ENCODE measurements at places on chromosomes 16 and 17.

DNA sequence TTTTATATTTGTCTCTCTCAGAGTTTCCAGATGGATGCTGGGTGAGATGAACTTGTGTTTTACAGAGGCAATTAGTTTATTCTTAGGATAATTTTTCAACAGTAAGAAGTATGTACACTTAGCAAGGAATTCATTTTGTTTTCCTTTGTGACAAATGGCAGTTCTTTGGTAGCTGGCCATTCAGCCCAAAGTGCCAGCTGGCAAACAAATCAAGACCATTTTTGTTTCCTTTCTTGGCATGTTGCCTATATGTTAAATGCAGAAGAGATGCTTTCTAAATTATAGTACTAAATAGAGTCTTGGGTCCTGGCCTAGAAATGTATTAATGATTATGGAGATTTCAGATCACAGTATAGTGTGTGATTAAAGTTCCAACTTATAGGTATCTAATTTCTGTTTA, 337.1 kb downstream of the CNTNAP4 start:
- no peak overlapping the region for H3K27ac ChIP-seq
- peaks cover 14% of the 10 kb centered on the region for H3K27me3 ChIP-seq
- no peaks in the 10 kb centered on the region for H3K4me1 ChIP-seq
- DNase-seq: no peak

DNA sequence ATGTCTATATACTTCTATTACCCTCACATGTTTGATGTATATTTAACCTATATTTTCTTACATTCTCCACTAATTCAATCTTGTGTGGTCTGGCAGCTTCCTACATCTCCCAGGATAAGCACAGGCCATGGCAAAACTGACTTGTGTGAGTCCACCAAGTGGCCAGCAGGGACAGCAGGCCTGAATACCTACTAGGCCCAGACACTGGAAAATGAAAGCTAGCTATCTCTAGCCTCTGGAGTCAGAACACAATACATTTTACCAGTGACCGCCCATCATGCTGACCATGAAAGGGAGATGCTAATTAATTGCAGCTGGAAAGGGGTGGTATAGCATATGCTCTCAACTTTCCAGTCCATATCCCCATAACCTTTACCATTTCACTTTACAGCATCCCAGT, 132.3 kb downstream of the PCTP start:
- H3K36me3 ChIP-seq: no peaks in the 10 kb centered on the region
- H3K27ac ChIP-seq: no peak overlapping the region
- no peak overlapping the region for H3K4me3 ChIP-seq
- DNase-seq: no peak
- H3K4me1 ChIP-seq: no peaks in the 10 kb centered on the region
- peaks cover 3% of the 10 kb centered on the region for H3K27me3 ChIP-seq

DNA sequence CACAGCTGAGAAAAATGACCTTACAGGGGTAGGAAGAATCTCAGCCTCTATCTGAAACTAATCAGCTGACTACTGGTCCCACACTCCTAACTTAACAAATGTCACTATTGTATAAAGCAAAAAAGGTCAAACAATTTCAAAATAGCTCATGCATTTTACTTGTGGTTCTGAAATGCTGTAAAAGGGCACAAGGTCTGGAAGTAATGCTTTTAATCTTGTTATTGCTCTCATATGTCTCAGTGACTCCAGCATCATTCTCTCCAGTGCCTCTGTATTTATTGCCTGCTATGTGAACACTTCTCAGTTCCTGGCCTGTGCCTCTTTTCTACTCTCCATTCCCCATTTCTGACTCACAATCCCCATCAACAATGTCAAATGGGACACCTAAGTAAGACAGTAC, 937.7 kb downstream of the CDH11 start:
- no peaks in the 10 kb centered on the region for H3K36me3 ChIP-seq
- no peak for DNase-seq
- H3K4me1 ChIP-seq: no peaks in the 10 kb centered on the region
- no peak overlapping the region for H3K27ac ChIP-seq
- no peaks in the 10 kb centered on the region for H3K27me3 ChIP-seq
- H3K4me3 ChIP-seq: no peak overlapping the region

GRCh38 chr16:73233846-73234424, 186.0 kb upstream of the ZFHX3 start:
- no peak for DNase-seq
- peaks cover 8% of the 10 kb centered on the region for H3K4me1 ChIP-seq
- H3K27ac ChIP-seq: no peak overlapping the region
- H3K36me3 ChIP-seq: no peaks in the 10 kb centered on the region

DNA sequence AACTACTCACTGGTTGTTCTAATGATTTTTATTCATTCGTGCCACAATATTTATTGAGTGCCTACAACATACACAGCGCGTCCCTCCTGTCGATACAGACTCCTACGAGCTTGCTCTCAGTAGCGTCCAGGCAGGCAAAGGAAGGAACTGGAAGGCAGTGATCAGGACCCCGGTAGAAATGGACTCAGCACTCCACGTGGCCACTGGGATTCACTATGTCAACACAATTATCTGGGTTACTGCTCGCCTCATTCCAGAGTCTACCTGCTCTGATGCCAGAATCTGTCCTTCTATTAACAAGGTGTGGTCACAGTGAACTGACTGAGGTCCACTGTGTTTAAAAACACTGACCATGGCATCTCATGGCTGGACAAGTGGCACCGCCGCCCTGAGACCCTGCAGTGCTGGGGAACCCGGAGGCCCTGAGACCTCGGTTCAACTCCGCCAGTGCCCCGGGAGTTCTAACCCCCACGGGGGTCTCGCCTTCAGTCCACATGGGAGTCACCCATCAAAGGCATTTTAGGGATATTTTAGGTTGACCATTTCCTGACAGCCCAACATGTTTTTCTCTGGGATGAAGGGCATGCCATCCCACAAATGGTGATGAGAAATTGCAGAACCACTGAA, 71.4 kb downstream of the ZFHX3 start:
- no peak overlapping the region for H3K4me3 ChIP-seq
- H3K4me1 ChIP-seq: peaks cover 16% of the 10 kb centered on the region
- no peak overlapping the region for H3K27ac ChIP-seq
- DNase-seq: no peak
- no peaks in the 10 kb centered on the region for H3K27me3 ChIP-seq

- peaks cover 65% of the 10 kb centered on the region for H3K36me3 ChIP-seq
- H3K4me1 ChIP-seq: no peaks in the 10 kb centered on the region
- no peak overlapping the region for H3K27ac ChIP-seq
- no peaks in the 10 kb centered on the region for H3K27me3 ChIP-seq
These were observed 21.2 kb downstream of the DNASE1 start for GRCh38 chr16:3675601-3676130.

- H3K27me3 ChIP-seq: no peaks in the 10 kb centered on the region
- H3K4me3 ChIP-seq: no peak overlapping the region
- H3K4me1 ChIP-seq: no peaks in the 10 kb centered on the region
- no peak overlapping the region for H3K27ac ChIP-seq
- H3K36me3 ChIP-seq: no peaks in the 10 kb centered on the region
These were observed 318.3 kb downstream of the SLC39A11 start for GRCh38 chr17:72774236-72774635.

DNA sequence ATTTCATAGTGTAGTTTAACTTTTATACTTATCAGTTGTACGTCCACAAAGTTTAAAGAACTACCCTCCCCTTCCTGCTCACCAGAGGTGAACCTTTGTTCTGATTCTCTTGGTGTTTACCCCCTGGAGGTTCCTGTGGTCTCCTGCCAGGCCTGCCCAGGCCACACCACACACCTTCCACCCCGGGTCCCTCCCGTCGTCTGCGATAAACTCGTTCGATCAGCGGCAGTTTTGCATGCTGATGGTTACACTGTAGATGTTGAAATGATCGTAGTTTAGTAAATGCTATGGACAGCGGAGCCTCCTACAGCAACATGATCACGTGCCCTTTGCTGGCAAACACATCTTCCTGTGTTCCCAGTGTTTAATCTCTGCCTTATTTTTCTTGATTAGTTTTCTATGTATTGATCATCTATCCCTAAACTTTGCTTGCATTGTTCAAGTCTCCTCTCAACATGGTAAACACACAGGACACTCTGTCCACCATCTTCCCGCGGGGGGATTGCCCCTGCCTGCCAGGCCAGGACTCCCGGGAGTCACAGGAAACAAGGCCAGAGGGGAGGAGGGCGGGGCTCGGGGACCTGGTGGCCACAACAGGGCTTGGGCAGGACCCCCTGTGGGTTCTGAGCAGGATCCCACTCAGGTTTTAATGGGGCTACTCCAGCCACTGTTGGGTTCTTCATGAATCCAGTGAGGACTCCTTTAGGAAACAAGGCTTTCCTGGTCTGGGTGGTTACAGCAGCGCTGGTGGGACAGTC, 2.8 kb upstream of the ACSF3 start:
- no peaks in the 10 kb centered on the region for H3K4me1 ChIP-seq
- H3K36me3 ChIP-seq: no peaks in the 10 kb centered on the region
- no peak overlapping the region for H3K27ac ChIP-seq

- H3K36me3 ChIP-seq: peaks cover 33% of the 10 kb centered on the region
- peaks cover 12% of the 10 kb centered on the region for H3K4me1 ChIP-seq
- H3K27ac ChIP-seq: no peak overlapping the region
- no peak for DNase-seq
- no peaks in the 10 kb centered on the region for H3K27me3 ChIP-seq
- no peak overlapping the region for H3K4me3 ChIP-seq
These were observed 1.1 kb upstream of the KPNA2 start for GRCh38 chr17:68034452-68034776.

GRCh38 chr17:33284022-33284421, 9.1 kb downstream of the ASIC2 start:
- peaks cover 18% of the 10 kb centered on the region for H3K4me1 ChIP-seq
- no peak overlapping the region for H3K4me3 ChIP-seq
- no peaks in the 10 kb centered on the region for H3K36me3 ChIP-seq
- no peak for DNase-seq
- peak overlapping the region; percentile 78 for H3K27ac ChIP-seq

DNA sequence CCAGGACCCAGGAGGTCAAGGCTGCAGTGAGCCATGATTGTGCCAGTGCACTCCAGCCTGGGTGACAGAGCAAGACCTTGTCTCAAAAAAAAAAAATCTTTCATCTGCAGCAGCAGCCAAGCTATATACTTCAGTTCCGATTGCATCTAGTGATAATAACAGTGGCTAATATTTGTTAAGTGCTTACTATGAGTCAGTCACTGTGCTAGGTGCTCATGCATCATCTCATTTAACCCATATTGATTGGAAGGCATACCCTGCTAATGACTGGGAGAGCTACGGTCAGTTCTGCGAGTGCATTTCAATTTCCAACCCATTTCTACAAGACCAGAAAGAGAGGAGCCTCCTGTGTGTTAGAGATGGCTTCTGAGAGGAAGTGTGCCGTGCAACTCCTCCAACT, 7.7 kb upstream of the TUBG2 start:
- H3K4me1 ChIP-seq: peaks cover 3% of the 10 kb centered on the region
- DNase-seq: no peak
- no peaks in the 10 kb centered on the region for H3K27me3 ChIP-seq
- H3K4me3 ChIP-seq: no peak overlapping the region
- H3K27ac ChIP-seq: no peak overlapping the region
- no peaks in the 10 kb centered on the region for H3K36me3 ChIP-seq

DNA sequence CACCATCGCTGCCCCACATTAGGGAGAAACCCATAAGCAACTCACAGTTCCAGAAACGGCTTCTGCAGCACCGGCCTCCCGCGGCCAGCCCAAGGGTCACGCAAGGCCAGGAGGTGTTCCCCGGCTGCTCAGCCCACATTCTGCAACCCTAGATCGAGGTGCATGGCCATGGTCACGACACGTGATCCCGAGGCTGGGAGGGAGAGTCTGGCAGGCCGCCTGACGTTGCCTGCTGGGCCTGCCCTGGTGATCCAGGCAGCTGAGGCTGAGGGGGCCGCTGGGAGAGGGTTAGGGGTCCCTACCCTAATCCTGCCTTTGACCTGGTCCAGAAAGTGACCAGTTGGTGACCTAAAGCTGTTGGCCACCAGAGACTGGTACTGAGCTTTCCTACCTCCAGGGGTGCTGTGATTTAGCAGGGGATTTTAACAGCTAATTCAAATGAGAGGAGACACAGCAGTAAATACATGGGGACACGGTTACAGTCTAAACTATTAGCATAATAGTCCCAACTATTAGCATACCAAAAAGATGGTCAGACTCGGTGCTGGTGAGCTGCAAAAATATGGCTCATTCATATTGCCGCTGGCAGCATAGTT, 97.4 kb upstream of the CIBAR2 start:
- H3K27me3 ChIP-seq: no peaks in the 10 kb centered on the region
- H3K4me1 ChIP-seq: peaks cover 6% of the 10 kb centered on the region
- DNase-seq: no peak
- H3K27ac ChIP-seq: no peak overlapping the region
- no peak overlapping the region for H3K4me3 ChIP-seq
- H3K36me3 ChIP-seq: no peaks in the 10 kb centered on the region

GRCh38 chr17:17579691-17580090, 11.8 kb downstream of the PEMT start:
- no peaks in the 10 kb centered on the region for H3K36me3 ChIP-seq
- no peak overlapping the region for H3K27ac ChIP-seq
- H3K27me3 ChIP-seq: no peaks in the 10 kb centered on the region
- no peak for DNase-seq
- no peak overlapping the region for H3K4me3 ChIP-seq

GRCh38 chr16:2523801-2524231, 3.6 kb downstream of the AMDHD2 start:
- no peak overlapping the region for H3K27ac ChIP-seq
- no peak for DNase-seq
- no peaks in the 10 kb centered on the region for H3K27me3 ChIP-seq
- no peaks in the 10 kb centered on the region for H3K4me1 ChIP-seq

- no peaks in the 10 kb centered on the region for H3K4me1 ChIP-seq
- no peaks in the 10 kb centered on the region for H3K27me3 ChIP-seq
- no peak overlapping the region for H3K27ac ChIP-seq
- DNase-seq: no peak
- H3K4me3 ChIP-seq: no peak overlapping the region
These were observed 2.3 kb upstream of the RSKR start for GRCh38 chr17:28616281-28616680.

GRCh38 chr16:64962786-64963185, 159.1 kb downstream of the CDH11 start:
- peaks cover 10% of the 10 kb centered on the region for H3K4me1 ChIP-seq
- H3K27me3 ChIP-seq: no peaks in the 10 kb centered on the region
- H3K4me3 ChIP-seq: no peak overlapping the region
- no peak for DNase-seq

DNA sequence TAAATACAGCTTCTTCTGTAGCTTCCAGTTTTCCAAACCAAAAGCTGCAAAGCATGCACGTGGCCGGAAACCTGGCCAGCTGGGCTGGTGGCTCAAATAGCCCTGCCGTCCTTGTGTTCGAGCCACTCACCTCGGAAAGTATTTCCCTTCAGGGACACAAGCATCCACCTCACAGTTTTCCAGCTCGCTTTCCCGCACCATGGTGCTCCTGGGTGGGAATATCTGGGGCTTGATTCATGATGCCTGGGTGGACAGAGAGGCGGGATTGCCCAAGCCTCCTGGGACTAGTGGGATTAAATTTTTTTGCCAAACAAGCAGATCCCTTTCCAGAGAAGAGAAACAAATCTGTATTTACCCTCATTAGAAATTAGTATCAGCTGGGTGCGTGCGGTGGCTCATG, 7.1 kb upstream of the MVD start:
- H3K4me3 ChIP-seq: no peak overlapping the region
- H3K27me3 ChIP-seq: no peaks in the 10 kb centered on the region
- peaks cover 10% of the 10 kb centered on the region for H3K36me3 ChIP-seq
- H3K4me1 ChIP-seq: no peaks in the 10 kb centered on the region

- H3K27me3 ChIP-seq: no peaks in the 10 kb centered on the region
- no peak for DNase-seq
- peaks cover 3% of the 10 kb centered on the region for H3K4me1 ChIP-seq
- peak overlapping the region; percentile 65 for H3K27ac ChIP-seq
These were observed 35.2 kb downstream of the SLC7A5 start for GRCh38 chr16:87834005-87834667.
